Endothelial cell (in vitro differentiated cells): ENCODE measurements at places on chromosomes 11 and 22. TPM values are rescaled to one million over a fixed set of nuclear protein-coding genes. Genes with fewer than 3 reads are reported as not detected.

DNA sequence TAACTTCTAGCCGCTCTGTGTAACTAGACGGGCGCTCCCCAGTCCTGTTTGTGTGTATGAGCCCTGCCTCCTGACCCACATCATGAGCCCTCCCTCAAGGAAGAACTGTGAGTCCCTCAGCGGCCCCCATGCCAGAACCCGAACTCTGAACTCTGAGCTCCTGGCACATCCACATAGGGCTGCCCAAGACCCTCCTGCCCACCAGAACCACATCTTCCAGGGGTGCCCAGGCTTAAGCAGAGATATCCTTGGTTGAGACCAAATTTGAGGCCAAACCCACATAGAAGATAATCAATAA is 3.0 kb downstream of the TRIM29 start:
- peaks cover 2% of the 10 kb centered on the region for H3K27me3 ChIP-seq
- peaks cover 3% of the 10 kb centered on the region for H3K4me1 ChIP-seq
- H3K36me3 ChIP-seq = no peaks in the 10 kb centered on the region

RPS3 gene
- 3,784 TPM for total RNA-seq

LAYN gene
- total RNA-seq = 26.2 TPM

SPTBN2 gene
- total RNA-seq = 17.1 TPM

DNA sequence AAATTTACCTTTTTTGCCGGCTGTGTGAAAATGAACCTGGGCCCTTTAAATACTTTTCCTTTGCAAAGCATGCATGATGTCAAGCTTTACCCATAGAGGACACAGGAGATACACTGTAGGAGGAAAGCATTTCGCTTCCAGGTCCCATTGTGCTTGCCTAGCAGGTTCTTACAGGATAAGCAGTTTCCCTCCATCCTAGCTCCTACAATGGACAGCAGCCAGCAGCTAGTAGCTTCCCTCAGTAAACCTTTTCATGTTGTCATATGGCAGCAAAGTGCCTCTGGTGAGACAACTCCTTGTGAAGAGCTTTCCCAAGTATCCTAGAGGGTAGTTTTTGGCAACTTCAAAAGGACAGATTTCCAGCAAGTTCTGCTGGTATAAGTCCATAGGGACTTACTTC is 78.4 kb downstream of the RBFOX2 start:
- DNase-seq = no peak
- peaks cover 15% of the 10 kb centered on the region for H3K4me1 ChIP-seq
- no peak overlapping the region for H3K4me3 ChIP-seq
- no peaks in the 10 kb centered on the region for H3K27me3 ChIP-seq
- H3K36me3 ChIP-seq = no peaks in the 10 kb centered on the region

CUL5 gene
- total RNA-seq = 38.9 TPM

DNA sequence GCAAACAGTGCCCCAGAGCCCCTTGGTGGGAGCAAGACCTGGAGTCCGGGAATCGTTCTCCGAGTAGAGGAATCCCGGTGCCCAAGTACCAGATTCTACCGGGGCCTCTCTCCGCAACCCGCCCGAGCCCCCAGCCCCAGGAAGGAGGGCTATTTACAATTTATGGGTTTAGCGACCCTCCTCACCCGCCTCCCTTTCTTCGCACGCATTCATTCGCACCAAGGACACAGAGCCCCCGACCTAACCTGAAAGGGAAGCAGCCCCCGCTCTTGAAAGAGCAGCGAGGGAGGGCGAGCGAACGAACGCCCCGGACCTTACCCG is 628 bp downstream of the LRP4 start:
- peaks cover 5% of the 10 kb centered on the region for H3K36me3 ChIP-seq
- H3K27ac ChIP-seq = no peak overlapping the region
- peak overlapping the region; percentile 95 for H3K4me3 ChIP-seq
- no peak for DNase-seq
